ENCODE measurements at places on chromosomes 11 and 22.

DNA sequence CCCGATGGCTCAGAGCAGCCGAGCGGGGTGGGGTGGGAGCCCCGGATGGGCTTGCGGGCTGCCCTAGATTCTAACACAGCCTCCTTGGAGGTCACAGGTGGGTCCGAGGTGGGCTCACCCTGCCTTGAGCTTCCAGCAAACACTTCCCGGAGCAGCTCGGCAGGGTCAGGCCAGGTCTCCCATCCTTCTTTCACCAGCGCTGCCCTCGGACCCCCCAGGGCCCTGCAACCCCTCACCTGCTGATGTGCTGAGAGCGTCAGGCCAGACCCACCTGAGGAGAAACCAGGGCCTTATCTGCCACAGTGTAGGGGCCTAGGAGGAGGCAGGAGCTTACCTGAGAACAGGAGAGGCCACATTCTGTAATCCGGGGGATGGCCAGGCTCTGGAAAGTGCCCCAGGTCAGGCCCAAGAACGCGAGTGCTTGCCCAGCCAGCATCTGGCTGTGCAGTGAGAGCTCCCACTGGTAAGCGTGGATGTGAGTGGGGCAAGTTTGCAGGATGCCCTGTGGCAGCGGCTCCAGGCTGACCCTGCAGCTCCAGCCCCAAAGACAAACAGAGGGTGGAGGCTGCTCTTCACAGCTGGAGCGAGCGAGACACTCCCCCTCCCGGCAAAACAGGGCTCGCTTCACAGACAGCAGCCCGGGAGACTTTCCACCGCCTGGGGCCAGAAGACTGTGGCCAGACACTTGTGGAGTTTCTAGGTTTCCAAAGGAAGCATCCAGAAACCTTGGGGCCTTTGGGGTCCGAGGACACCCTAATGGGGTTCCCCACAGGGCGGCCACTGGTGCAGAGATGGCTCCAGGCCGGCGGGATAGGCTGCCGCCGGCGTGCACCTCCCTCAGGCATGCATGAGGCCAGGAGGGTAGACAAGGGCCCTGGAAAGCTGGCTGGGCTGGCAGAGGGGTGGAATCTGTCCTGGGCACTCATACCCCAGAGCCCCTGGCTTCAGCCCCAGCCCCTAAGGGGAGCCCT is at the start of gene IL17REL:
TSS of gene IL17REL (minus strand) at position 555 of the 971 bp plus-strand sequence. CDS start at position 436, 119 bp downstream.
- no peak for DNase-seq

DNA sequence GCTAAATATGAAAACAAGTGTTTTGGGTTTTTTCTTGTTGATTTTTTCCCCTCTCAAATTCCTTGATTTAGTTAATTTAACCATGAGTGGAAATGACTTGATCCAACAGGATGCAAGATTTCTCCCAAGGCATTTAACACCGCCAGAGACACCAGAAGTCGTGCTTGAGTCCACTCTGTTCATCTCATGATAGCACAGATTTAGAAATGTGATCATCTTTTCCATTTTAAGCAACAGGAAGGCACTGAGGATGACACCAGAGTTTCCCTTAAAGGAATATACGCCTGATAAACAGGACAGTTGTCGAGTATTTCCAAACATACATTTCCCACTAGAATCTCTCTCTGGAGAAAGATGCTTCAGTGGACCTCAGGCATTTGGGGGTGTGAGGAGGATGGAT is 318.7 kb downstream of the CADM1 start:
- no peak for DNase-seq

DNA sequence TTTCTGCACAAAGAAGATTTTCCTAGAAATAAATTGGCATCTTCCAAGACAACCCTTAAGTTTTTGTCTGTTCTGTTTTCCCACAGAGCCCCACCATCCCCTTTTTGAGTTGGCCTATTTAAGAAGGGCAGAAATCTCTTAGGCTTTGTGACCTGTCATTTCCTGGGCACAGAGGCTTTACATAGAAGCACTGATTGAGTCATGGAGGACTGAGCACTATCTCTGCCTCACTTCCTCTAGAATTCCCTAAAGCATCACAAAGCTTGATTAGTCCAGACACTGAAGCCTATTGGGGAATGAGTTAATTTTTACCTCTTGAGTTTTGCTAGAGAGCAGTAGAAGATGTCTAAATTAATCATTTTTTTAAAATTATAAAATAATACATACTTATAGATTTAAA is 25.4 kb downstream of the TRIM44 start:
- peak; percentile 85 for DNase-seq

- DNase-seq, result no peak
Measured at GRCh38 chr22:46011627-46012181, 34.7 kb upstream of the WNT7B start.

DNA sequence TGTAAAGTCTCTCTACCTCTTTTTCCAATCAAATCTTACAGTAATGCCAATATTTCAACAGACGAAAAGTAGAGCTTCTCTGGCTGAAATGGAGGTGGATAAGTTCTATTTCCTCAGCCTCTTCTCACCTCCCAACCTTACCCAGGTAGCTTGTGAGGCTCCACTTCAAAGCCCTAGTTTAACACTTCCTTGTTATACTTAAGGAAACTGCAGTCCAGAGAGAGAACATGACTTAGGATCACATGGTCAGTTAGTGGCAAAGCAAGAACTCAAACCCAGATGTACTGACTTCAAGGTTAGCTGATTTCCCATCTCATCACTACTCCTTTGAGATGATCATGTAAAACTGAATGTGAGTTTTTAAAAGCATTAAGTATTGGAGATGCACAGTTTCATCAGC is 32.5 kb downstream of the PAK1 start:
- no peak for DNase-seq

- DNase-seq, result no peak
Measured at GRCh38 chr11:116901211-116901610, 63.8 kb upstream of the APOA1 start.

DNA sequence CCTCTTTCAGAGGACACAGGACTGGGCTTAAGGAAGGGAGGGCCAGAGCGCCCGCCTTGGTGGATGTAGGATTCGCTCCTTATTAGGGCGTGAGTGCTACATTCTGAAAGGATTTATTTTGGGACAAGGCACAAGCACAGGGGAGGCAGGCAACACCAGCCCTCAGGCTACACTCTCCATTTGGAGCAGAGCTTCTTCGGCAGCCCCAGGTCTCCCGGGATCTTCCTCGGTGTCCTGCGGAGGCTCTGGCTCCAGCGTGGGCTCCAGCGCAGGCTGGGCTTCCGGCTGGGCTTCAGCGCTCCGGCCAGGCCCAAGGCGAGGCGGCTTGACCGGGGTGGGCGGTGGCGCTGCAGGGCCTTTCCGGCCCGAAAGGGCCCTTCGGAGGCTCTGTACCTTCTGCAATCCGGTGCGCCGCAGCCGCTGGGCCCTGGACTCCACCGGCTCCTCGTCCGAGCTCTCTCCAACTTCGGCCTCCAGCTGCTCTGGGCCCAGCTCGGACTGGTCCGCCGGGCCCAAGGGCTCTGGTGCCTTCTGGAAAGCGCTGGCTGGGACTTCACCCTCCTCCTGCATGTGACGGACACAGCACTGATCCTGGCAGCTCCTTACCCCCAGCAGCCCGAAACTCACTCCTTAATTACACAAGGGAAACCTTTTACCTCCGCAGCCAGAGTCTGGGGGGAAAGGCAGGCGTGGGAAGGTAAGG is 1.1 kb downstream of the CAVIN3 start:
- peak; percentile 27 for DNase-seq

DNA sequence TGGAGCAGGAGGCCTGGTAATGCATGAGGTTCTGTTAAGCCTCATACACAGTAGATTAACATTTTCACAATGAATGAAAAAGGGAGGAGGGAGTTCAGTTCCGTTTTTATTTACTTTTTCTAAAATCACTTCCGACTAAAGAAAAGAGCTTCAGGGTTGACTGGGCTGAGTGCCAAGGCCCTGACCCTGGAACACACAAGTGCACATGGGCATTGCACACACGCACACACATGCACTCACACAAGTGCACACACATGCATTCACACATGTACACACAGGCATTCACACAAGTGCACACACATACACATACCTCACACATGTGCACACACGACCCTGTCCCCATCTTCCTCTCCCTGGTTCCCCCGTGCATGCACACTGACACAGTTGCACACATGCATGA is 303.3 kb downstream of the BRD1 start:
- no peak for DNase-seq
